ENCODE measurements at places on chromosomes 3 and 15. TPM values are rescaled to one million over a fixed set of nuclear protein-coding genes. Genes with fewer than 3 reads are reported as not detected.

DNA sequence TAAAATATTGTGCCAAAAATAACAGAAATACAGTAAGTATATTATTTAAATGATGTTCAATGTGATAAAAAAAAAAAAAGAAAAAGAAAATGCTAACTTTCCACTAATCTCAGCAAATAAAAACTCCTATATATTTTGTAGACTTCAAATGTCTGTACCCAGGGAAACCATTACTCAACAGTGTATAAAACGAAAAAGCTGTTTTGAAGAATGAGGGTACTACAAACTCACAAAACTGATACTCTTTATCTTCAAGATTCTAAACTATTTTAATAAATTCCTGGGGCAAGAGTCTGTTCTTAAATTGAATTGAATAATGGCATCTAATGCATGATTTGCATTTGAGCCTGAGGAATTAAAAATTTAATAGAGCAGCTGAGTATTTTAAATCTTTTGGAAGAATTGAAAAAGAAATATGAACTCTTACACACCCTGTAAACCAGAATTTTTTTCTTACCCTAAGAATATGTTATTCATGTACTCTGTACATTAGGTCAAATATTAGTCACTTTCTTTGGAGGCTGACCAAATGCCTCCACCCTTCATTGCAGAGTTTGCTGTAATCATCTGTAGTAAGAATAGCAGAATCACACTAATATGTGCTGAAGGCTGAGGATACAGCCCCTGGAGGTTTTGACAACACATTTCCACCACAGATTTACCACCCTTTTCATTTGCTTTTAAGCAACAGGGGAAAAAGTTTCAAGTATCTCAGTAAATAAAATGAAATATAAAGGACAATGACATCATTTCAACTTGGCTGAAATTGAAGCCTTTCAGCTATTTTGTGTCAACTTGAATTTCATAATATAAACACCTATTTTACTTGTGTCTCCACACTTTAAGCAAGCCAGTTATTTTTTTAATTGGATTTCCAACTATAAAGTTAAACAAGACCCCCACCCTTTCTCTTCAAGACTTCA is 79.7 kb downstream of the FBN1 start:
- DNase-seq, result no peak

- DNase-seq, result no peak
Measured at GRCh38 chr15:90402223-90402622, 14.2 kb downstream of the IQGAP1 start.

- no peak for DNase-seq
Measured at GRCh38 chr15:33296050-33296449, 14.7 kb upstream of the RYR3 start.

The ROPN1 gene
- total RNA-seq, result not detected

The ACP3 gene
- not detected for total RNA-seq

Measured in left lobe of liver (tissue), 2 donors.